Activated CD4-positive, alpha-beta T cell treated with anti-CD3 and anti-CD28 coated beads, Interleukin-2, amount 10 ng/mL, durations not matched to agents 24 days and 14 days (primary cell): ENCODE measurements at places on chromosomes 1 and 21. TPM values are rescaled to one million over a fixed set of nuclear protein-coding genes. Genes with fewer than 3 reads are reported as not detected.

Gene OR1C1
- not detected in 2 replicates for total RNA-seq

Gene RGS13
- not detected in 2 replicates for total RNA-seq

DNA sequence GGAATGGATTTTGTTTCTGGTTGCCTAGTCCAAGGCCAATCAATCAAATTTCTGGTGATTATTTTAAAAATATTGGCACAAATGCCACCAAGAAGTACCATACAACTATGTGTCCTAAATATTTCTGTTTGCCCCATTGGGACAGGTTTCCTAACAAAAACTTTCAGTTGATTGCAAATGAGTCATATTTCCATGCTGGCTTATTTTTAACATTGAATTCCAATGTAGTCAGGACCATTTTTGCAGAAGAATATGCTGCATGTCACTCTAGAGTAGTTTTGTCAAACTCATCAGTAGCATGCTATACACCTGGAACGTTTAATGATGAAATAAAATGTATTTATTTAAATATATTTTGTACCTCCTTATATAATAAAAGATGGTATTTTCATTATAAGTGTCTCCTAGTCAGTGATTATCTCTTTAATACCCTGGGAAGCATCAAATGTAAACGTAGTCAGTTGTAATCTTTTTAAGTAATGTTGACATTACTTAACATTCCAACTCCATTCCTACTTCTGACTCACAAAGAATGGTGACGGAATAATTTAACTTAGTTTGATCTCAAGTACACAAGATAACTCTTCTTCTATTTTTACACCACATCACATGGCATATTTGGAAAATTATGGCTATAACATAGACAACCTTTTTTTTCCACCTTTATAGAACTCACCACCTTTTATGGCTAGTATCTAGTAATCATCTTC lies 39.0 kb upstream of the USH2A start:
- DNase-seq, result no peak
- no peak overlapping the region for H3K27ac ChIP-seq
- H3K4me3 ChIP-seq, result no peak overlapping the region
- H3K27me3 ChIP-seq, result no peaks in the 10 kb centered on the region

DNA sequence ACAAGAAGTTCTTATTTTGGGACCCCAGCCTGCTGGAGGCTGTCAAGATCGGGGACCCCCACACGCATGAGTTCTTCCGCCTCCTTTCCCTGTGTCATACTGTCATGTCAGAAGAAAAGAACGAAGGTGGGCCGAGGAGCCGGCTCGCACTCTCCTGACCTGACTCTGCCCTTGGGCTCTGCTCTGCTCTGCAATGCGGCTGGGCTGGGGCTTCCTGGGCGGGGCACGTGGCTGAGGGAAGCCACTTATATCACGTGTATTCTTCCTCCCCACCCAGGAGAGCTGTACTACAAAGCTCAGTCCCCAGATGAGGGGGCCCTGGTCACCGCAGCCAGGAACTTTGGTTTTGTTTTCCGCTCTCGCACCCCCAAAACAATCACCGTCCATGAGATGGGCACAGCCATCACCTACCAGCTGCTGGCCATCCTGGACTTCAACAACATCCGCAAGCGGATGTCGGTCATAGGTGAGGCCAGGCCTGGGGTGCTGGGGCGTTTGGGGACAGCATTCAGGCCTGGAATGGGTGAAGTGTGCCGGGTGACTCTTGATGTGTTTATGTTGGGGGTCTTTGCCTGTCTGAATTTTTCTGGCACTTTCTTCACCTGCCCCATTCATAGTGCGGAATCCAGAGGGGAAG lies 17.6 kb downstream of the ATP8B2 start:
- peak overlapping the region; percentile 61 for H3K4me3 ChIP-seq
- H3K36me3 ChIP-seq, result peaks cover 81% of the 10 kb centered on the region
- H3K4me1 ChIP-seq, result peaks cover 68% of the 10 kb centered on the region
- peak; percentile 93 for DNase-seq
- H3K27me3 ChIP-seq, result no peaks in the 10 kb centered on the region

DNA sequence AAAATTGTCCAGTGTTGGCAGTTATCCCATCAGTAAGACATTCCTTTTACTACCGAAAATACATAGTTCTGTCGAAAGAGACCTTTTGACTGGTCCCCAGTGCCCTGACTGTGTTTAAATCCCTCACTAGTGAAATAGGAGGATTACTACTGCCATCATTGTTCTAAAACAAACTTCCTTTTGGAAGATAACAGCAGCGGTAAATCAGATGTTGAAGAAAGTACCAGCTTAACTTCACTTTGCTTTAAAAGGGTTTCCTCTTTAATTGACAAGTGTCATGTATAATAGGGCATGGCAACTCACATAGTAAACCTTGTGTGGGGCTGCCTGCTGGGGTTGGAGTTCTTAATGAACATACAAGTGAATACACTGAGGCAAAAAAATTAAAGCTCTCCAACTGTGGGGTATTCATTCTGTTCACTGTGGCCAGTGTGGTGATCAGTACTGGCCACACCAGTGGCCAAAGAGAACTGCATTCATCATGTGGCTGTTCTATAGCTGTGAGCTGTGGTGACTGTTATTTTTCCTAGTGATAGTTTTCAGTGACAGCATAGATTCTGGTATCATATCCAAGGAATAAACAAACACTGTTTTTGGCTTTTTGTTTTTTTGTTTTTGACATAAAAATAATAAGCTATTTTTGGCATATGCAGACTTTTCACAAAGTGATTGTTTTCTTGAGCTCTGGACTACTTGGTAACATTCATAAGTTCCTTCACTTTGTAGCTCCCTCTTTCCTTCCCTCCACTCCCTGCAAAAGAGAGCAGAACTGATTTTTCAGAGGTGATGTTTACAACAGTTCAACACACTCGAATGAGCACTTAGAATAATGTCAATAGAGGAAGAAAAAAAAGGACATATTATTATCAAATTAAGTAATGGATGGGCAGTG lies 74.5 kb downstream of the NFIA start:
- no peak overlapping the region for H3K27ac ChIP-seq
- DNase-seq, result no peak
- H3K4me3 ChIP-seq, result no peak overlapping the region
- no peaks in the 10 kb centered on the region for H3K36me3 ChIP-seq
